Stimulated activated CD4-positive, alpha-beta T cell treated with anti-CD3 and anti-CD28 coated beads, Interleukin-15, amount 100 ng/mL, for 1 hour (primary cell): ENCODE measurements at places on chromosomes 6 and 20.

- no peak for DNase-seq
These were observed 164.5 kb upstream of the CST7 start for GRCh38 chr20:24784607-24785006.

- DNase-seq: no peak
These were observed at the start of gene HRH3 for GRCh38 chr20:62219992-62220665. TSS of gene HRH3 (minus strand) at chr20:62220278. CDS start at chr20:62219970, 308 bp downstream.

- no peak for DNase-seq
These were observed 126.1 kb downstream of the ARHGAP18 start for GRCh38 chr6:129583866-129584265.

DNA sequence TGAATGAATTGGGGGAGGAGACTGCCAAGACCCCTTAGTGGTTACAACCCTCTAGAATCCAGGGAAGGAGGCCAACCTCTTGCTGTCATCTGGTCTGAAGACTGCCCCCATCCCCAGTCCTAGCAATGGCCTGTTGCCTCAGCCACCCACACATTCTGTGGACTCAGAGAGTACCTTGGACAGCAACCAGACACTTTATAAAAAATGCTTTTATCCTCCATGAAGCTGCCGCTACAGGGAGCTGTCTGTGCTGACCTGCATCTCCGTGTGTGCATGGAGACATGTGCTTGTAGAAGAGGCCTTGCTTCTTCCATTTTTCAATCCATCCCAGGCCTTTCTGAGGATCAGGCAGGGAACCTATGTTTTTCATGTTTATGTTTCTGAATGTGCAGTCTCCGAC is 15.2 kb downstream of the CDH22 start:
- no peak for DNase-seq

DNA sequence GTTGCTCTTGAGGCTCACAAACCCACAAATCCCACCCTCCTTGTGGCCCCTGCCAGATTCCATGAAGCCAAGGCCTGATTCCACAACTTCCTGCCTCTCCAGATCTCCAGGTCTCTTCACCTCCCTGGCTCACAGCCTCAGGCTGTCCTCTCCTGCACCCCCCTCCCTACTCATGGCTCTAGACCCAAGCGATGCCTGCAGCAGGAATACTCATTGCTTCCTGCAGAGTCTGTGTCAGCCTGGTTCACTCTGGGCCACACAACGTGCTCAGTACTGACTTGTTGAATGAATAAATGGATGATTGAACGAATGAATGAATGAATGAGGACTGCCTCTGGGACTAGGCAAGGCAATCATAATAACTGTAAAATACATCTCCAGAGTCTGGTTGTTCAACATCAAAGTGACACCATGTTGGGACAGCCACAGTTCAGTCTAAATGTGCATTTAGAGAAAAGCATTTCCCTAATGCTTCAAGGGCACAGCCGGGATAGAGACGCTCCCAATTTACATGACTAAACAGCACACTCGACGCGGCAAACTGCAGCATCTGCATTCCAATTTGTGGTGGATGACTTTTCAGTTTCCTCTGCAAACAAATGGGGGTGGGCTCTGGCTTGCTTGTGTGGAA is 139.9 kb downstream of the GRM4 start:
- DNase-seq: no peak

- DNase-seq: no peak
These were observed 364.3 kb upstream of the HS3ST5 start for GRCh38 chr6:114707081-114707620.

DNA sequence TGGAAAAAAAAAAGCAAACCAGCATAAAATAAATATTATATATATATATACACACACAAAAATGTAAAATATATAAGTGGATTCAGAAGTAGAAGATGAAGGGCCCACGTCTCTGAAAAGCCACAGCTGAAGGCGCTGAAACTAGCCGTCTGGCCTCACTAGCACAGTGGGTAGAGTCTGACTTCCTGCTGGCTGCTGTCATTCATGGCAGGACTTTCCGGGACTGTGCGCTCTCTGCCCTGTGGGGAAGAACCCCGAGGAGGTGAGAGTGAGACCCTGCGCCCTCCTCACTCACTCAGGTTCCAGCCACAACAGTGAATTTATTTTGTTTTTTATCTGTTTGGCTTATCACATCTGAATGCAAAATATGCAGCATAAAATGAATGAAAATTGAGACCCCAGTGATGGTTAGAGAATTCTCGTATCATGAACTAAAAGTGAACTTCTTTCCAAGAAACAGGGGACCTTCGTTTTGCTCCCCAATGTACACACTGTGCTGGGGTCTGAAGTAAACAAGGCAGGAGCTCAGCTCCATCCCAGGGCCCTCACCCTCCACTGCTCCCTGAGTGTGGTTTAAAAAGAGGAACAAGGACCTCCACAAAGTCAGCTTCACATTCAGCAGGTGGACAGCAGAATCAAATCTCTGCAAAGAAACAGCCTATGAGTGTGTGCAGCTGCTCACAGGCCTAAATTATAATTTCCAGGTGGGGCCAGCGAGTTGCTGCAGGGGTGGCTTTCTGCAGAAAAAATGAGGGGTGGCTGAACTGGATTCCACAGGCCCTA is 1.3 kb upstream of the RAMACL start:
- no peak for DNase-seq

DNA sequence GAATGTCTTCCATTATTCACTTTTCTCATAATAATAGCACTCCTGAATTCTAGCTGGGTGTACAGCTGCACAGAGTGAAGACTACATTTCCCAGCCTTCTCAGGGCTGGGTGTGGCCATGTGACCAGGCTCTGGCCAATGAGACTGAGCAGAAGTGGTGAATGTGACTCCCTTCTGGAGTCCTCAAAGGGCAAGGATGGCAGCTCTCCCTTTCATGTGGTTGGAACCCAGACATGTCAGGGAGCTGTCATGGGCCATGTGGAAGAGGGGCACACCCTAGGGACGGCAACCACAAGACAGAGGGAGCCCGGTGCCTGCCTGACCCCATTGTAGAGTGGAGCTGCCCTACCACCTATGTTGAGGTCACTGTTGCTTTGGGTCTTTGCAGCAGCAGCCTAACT is 312.8 kb upstream of the SULF2 start:
- DNase-seq: no peak

DNA sequence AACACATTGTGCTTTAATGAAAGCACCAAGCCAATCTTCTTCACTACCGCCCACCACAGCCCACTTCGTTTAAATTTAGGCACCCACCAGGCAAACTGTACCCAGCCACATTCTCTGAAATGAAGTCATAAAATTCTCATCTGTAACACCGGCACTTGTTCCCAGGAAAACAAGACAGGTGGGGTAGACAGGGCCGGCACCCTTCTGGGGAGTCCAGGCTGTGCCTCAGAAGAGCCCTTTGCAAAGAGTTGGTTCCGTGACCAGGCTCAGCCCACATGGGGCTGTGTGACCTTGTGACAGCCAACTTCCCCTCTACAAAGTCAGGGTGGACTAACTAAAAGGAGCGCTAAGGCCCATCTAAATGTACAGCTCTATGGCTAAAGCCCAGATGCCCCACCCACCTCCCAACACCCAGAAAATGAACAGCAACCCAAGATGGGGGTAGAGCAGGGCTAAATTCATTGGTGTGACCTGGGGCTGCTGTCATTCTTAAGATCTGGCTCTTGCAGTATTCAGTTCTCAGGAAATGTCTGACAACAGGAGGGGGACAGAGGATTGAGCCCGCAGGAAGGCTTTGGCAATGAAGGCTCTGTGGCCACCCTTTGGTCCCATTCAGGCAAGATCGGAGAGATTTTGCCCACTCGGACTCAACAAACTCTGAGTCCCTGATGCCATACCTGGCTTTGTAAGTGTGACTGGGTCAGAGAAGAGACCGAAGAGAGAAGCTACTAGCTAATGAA is 56.7 kb downstream of the TRERF1 start:
- DNase-seq: no peak

- no peak for DNase-seq
These were observed 801.4 kb upstream of the EYS start for GRCh38 chr6:66508433-66508832.

- DNase-seq: no peak
These were observed 545 bp downstream of the SLC35D3 start for GRCh38 chr6:136922685-136923006.

- no peak for DNase-seq
These were observed 33.2 kb downstream of the SOX4 start for GRCh38 chr6:21626756-21627155.

DNA sequence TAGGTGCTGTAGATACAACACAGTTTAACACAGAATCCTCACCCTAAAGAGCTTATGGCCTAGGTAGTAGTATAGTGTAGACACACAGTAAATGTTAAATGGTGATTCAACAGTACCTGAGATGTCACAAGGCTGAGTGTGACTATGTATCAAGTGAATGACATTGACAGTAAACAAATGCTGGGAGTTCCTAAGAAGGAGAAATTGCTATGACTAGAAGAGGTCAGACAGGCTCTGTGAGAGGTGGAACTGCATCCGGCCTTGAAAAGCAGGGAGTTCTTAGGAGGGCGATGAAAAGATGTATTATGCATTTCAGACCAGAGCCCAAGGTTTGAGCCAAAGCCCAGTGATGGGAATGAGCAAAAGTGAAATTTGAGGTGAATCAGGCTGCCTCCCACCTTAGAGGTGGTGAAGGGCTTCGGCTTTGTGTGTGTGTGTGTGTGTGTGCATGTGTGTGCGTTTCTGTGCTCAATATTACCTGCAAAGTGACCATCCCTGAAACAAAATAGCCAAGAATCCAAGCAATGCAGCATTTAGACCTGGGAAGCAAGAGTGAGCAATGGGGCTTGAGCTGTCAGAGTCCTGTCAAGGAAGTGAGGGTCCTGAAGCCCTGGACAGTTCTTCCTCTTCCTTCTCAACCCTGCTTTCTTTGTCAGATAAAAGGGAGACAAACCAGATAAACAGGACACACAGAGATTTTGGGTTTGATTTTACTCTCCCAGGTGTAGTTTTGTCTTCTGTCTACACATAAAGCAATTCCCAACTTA is 32.3 kb upstream of the CITED2 start:
- no peak for DNase-seq

- DNase-seq: no peak
These were observed 6.6 kb downstream of the HLA-B start for GRCh38 chr6:31350196-31351032.

- DNase-seq: no peak
These were observed 40.1 kb downstream of the ITPR3 start for GRCh38 chr6:33661106-33661838.

GRCh38 chr6:150394053-150394898 is 25.5 kb downstream of the IYD start:
- DNase-seq: no peak

- DNase-seq: no peak
These were observed 24.9 kb upstream of the PHACTR2 start for GRCh38 chr6:143652841-143653331.

GRCh38 chr6:14520536-14520935 is 403.0 kb downstream of the CD83 start:
- DNase-seq: no peak

DNA sequence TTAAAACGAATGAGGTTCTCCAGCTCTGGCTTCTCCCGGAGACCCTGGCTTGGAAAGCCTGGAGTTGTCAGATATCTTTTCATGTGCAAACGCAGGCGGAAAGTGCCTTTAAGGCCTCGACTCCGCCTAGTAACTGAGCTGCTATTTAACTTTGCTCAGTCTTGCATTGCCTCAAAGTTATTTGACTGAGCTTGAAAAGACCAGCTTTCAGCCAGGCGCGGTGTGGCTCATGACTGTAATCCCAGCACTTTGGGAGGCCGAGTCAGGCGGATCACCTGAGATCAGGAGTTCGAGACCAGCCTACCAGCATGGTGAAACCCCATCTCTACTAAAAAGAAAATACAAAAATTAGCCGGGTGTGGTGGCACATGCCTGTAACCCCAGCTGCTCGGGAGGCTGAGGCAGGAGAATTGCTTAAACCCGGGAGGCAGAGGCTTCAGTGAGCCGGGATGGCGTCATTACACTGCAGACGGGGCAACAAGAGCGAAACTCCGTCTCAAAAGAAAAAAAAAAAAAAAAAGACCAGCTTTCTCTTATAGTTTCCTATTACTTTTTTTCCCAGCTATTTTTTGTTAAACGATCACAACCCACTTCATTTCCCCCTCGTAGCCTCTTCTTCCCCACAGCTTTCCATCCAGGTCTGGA is 1.9 kb downstream of the GCNT2 start:
- DNase-seq: no peak

- DNase-seq: no peak
These were observed 9.2 kb downstream of the SHPRH start for GRCh38 chr6:145954985-145955384.

DNA sequence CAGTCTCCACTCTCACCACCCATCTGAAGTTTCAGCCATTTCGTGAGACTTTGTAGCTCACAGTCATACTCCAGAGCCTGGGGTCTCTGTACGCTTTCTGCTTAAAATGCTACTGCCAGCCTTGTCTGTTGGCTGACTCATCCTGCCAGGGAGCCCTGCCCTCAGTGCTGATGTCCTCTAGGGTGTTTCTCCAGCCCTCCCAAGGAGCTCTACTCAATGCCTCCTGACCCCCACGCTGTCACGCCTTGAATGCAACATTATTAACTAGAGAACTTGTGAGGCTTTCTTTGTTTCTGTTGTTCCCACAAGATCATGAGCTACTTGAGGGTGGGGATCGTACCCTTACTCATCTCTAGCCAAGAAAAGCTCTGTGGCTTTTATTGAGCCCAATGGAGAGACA is 20.1 kb downstream of the KIF16B start:
- DNase-seq: no peak

GRCh38 chr20:32034581-32035425 is 17.2 kb upstream of the HCK start:
- no peak for DNase-seq

DNA sequence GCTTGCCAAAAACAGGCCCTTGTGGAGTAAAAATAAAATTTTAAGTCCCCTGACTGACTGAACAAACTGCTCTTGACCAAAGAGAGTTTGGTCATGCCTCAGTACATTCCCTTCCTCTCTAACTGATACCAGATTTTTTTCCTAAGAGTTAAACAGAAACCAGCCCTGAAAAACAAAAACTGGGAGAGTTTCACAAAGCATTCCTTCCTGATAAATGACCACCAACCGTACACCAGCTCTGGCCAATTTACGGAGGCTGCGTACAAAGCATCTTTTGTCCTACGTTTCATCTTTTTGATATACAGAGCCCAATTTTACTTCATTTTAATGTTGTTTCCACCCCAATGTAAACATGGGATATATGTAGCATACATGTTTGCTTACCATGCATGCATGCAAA is 477.4 kb upstream of the HTR1E start:
- no peak for DNase-seq

DNA sequence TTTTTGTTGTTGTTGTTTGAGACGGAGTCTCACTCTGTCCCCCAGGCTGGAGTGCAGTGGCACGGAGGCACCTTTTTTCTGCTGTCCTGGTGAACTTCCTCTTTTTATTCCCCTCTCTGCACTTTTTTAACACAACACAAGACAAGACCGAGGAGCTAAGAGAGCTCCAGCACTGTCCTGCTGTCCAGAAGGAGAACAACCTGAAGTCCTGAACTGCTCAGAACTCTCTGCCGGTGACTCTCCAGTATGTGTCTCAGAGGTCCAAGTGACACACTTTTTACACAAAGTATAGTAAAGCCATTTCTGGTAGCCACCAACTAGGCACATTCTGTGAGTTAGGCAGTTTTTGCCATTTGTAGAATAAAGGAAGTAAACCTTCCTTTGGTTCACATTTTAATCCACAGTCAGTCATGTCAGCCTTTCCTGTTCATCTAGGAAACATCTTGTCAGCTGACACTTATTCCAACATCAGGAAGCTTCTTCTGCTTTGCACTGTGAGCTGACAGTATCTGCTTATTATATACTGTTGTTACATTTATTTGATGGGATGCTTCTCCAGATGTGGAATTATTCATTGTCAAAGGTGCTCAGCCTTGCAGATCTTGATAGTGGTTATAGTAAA is 28.1 kb upstream of the TXNDC5 start:
- no peak for DNase-seq

- DNase-seq: peak; percentile 2
These were observed 686 bp downstream of the TMEM170B start for GRCh38 chr6:11538052-11538818.
